ENCODE measurements at places on chromosomes 16 and 17. TPM values are rescaled to one million over a fixed set of nuclear protein-coding genes. Genes with fewer than 3 reads are reported as not detected.

GRCh38 chr17:80751070-80751945 lies 206.7 kb downstream of the RPTOR start:
- no peak for DNase-seq

- DNase-seq: no peak
These were observed 478.7 kb downstream of the CDH13 start for GRCh38 chr16:83105279-83106077.

DNA sequence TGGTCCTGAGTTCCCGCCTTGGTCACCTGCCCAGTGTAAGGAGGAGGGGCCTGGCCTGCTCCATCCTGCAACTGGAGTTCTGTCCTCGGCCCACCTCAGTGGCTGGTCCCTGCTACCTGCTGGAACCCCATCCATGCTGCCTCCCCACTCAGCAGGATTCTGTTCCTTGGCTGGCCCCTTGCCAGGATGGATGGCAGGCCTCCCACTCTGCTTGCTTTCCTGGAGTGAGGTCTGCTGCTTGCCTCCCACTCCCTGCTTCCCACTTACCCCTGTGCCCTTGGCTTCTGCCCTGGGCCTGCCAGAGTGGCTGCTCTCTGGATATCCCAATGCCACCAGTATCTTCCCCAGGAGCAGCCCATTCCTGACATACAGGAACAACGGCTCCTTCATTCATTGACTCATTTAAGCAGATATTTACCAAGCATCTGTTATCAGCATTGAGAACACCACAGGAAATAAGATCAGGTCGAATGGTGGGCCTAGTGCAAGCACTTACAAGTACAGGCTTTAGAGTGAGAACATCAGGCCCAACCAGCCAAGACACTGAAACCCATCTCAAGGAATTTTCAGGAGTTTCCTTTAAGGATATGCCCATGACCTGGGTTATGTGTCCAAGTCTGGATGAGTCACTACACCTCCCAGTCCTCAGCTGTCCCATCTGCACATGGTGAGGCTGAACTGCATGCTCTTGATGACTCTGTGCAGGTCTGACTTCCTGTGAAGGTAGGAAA lies 17.0 kb upstream of the RPRML start:
- no peak for DNase-seq

DNA sequence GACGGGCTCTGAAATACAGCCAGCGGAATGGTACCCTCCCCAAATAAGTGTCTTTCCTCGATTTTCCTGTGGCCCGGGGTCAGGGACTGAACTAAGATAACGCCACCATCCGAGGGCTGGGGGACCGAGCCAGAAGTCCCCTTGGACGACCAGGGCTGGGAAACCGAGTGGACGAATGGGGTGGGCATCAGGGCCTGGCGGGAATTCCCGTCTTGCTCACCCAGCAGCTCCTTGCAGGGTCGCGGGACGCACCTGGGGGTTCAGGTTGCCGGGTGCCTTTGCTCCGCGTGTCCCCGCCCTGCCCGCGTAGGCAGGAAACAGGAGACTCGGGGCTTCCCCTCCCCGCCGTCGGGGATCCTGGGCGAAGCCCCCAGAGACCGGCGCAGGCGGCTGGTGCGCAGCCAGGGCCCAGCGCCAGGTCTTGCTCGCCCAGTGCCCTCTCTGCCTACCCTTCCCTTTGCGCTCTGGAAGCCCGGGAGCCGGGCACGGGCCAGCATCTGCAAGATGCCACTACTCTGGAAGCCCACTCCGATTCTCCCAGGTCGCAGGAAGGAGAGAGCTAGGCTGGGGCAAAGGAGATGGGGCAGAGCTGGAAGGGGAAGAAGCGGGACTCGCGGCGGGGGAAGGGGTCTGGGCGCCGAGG lies 665 bp upstream of the GRIN2C start:
- no peak for DNase-seq

GRCh38 chr16:65876624-65877023 lies 489.9 kb upstream of the CDH5 start:
- DNase-seq: no peak

DNA sequence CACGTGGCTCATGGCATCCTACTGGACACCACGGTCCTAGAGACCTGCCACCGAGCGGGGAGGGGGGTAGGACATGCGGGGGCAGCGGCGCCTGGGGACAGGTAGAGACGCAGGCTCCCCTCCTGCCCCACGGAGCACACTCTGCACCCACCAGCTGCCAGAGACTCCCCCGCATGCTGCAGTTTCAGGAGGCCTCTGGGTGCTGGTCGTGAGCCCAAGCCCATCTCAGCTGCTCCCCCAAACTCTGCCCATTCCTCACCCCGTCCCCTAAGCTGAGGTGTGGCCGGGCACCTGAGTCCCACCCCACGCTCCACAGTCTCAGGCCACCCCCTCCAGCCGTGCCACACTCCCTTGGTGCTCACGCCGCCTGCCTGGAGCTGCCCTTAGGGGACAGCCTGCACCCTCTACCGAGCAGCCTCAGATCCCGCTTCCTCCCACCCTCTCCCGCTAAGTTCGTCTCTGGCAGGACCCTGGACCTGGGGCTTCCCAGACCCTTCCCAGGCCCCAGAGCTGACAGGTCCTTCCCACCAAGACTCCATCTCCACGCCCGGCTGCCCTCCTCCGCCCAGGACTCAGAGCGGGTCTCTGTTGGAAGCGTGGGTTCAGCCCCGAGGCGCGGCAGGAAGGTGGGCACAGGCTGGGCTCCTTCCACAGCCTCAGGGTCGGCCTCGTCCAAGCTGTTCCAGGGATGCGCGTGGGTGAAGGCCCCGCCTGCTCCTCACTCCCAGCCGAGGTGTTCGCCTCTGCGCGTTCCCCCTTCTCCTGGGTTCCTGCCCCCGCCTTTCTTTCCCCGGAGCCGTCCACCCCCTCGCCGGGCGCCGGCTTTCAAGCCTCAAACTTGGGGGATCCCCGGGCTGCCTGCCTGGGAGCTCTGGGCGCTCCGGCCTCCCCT lies 1.3 kb downstream of the RAB40B start:
- DNase-seq: no peak

- DNase-seq: no peak
These were observed 21.6 kb upstream of the PHOSPHO1 start for GRCh38 chr17:49252148-49252695.

DNA sequence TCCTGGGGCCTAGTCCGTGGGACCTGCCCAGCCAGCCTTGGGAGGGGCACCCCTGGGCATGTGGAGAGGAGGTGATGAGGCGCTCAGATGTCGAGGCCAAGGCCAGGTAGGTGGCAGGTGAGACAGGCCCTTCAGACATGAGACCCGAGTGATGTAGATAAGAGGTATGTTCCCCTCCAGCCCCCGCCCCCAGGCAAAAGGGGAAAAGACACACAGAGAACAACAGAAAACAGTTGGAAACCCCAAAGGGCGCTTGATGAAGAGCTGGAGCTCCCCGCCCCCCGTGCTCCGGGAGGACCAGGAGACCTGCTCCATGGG lies 95.4 kb upstream of the CBX4 start:
- no peak for DNase-seq

GRCh38 chr17:40559954-40560591 lies 5.2 kb downstream of the CCR7 start:
- peak; percentile 88 for DNase-seq

DNA sequence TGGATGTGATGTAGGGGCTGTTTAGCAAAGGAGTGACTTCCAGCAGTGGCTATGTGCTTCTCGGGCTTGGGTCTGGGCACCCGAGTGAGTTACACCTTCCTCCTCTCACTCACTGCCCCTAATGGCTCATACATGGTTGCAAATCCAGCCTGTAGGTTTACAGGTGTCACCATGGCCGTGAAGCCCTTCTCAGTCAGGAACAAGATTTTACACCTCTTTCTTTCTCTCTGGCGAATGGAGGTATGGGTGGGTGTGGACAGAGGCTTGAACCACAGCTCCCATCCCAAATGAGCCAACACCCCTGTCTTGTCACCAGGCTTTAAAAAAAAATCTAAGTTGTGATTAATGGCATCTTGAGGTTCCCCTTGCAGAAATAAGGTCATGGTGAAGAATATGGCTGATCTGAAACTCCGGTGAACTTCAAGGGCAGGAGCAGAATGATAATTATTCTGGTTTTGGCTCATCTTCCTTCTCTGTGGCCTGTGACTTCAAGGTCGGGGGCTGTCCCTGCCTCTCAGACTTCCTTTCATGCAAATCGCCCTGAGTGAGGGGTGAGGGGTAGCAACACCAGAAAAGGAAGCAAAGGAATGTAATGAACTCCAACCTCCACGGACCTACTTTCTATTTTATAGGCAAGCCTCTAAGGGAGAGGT lies 331.2 kb downstream of the MAF start:
- DNase-seq: no peak

DNA sequence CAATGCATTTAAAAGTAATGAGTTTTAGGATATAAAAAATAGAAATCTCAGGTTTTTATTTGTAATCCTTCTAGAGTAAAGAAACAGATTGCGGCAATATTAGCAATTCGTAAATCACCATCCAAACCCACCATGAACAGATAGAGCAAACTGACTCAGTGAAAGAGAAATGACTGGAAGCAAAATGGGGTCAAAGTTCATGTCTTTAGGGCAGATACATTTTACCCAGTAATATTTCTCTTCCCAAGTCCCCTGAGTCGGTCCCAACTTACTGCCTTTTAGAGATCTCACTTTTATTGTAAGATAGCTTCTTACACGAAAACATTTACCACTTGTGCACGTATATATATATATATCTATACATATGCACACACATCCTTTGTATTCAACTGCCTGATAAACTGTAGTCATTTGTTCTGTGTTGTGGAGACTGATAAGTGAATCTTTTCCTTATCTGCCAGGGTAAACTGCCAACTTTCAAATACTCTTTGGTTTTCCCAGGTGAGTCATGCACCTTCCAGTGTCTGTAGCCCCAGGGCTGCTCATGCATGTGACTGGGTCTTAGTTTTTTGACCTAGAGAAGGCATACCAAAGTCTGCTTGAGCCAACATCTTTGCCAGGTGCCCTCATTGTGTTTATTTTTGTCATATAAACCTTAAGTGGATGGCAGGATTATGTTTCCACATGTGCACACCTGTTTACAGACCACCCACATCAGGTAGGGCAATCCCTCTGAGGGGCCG lies 7.8 kb upstream of the IRF8 start:
- no peak for DNase-seq

GRCh38 chr16:69784586-69784985 lies 22.5 kb downstream of the WWP2 start:
- no peak for DNase-seq

DNA sequence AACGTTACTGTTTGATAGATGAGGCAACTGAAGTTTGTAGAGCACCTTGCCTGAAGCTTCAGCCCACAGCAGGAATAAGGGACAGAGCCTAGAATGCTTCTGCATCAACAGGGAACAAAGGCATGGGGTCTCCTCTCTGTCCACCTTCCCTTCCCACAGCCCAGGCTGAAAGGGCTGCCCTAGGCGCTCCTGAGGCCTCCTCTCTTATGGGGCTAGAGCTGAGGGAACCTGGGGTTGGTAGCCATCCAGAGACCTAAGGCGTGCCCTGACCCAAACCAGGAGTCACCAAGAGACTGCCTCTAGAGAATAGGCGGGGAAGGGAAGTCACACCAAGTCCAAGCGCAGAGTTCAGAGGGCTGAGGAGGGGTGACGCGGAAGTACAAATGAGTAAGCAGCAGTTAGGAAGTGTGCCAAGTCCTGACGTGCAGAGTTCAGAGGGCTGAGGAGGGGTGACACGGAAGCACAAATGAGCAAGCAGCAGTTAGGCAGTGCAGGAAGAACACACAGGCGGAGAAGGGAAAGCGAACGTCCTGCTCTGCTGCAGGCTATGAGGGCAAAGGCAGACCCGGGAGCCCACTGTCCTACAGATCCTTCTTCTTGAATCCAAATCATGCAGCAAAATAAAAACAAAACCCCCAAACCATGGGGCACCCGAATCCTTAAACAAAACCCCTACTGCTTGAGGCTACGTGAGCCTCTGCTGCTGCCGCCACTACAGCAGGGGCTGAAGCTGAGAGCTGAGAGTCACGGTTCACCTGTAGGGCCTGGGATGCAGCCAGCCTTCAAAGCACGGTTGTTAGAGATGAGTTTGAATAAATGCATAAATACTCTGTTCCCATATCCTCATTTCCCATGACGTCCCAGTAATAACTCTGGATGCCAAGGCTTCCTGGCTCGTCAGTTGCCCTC lies 2.7 kb upstream of the SPG7 start:
- DNase-seq: peak; percentile 88

DNA sequence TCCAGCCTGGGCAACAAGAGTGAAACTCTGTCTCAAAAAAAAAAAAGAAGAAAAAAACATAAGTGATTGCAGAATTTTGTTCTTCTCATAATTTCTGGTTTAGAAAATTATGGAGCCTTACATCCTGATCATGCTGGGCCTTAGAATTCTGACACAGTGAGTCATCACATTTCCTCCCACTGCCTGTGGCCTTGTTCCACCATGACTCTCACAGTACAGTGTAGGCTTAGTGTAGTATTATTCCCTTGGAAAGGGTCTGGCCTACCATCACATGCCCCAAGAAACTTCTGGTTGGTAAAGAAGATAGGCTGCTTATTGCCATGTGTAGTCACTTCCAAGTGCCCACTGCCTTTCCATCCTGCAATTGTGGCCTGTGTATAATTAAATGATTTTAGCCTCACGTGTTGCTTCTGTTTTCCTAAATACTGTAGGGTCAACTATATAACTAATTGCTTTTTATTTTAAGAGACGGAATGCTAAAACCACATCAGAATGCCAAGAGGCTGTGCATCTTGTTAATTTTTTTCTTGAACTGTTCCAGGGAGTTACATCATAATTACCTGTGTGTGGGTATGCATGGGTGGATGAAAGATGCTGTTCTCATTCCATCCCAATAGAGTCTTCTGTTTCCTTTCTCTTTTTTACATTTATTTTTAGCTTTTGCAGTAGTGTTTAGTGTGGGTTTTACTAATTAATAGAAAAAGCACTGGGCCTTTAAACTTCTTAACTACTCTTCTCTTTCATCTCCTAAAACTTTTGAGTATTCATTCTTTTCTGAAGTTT lies 25.9 kb downstream of the OGFOD1 start:
- DNase-seq: no peak

GRCh38 chr16:6250511-6250910 lies 1082.1 kb upstream of the RBFOX1 start:
- DNase-seq: no peak

GRCh38 chr16:84307209-84307954 lies 12.7 kb downstream of the WFDC1 start:
- no peak for DNase-seq

GRCh38 chr16:46923513-46924295 lies 39.5 kb downstream of the GPT2 start:
- no peak for DNase-seq

GRCh38 chr17:2171702-2172076 lies 116.8 kb downstream of the HIC1 start:
- DNase-seq: peak; percentile 54

SLX4 gene
- total RNA-seq: 2.5 TPM

ZCCHC14 gene
- total RNA-seq: 15.9 TPM

CHST5 gene
- total RNA-seq: 0.85 TPM

NME1 gene
- 18.9 TPM for total RNA-seq

FOXO3B gene
- total RNA-seq: 0.88 TPM

KIF2B gene
- total RNA-seq: not detected

RPS15A gene
- total RNA-seq: 683 TPM

KCNH6 gene
- total RNA-seq: not detected

NACA2 gene
- not detected for total RNA-seq

HBM gene
- not detected for total RNA-seq

LLGL2 gene
- total RNA-seq: 2.0 TPM

RNF222 gene
- total RNA-seq: not detected

KRTAP2-1 gene
- total RNA-seq: not detected

All from left ventricle myocardium inferior (tissue), 1 donor.